NCI-H1092 (cell line): ENCODE measurements at places on chromosomes 7 and 10.

DNA sequence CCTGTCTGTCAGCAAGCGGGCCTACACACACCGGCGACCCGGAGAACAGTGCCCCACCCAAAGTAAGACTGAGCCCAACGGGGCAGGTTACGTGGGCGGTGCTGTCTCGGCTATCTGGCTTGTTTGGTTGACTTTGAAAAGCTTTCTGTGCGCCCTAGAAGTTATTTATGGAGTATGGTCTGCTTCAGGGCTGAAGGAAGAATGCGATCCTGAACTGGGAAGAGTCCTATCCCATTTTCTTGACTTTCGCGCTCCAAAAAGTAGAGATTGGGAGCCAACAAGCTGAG lies 1.5 kb downstream of the INA start:
- DNase-seq, result no peak

DNA sequence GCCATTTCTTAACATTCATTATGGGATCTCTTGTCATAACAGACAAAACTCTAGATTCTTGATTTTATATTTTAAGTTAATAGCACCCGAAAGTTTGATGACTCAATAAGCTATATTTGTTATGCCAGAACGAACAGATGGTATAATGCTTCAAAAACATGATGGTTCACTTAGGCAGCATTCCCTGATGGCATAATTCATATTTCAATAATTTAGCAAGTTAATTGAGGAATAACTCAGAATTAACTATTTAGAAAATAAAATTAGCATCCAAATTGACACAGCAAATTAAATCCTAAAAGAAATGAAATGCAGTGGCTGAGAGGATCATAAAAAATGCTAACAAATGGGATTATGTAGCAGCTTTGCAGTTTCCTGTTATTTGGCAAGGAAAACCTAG lies 260.8 kb upstream of the MBL2 start:
- DNase-seq, result no peak

GRCh38 chr7:38276096-38276877 lies 2.9 kb upstream of the TARP start:
- DNase-seq, result no peak

GRCh38 chr7:116331020-116331419 lies 120.7 kb downstream of the TES start:
- no peak for DNase-seq

DNA sequence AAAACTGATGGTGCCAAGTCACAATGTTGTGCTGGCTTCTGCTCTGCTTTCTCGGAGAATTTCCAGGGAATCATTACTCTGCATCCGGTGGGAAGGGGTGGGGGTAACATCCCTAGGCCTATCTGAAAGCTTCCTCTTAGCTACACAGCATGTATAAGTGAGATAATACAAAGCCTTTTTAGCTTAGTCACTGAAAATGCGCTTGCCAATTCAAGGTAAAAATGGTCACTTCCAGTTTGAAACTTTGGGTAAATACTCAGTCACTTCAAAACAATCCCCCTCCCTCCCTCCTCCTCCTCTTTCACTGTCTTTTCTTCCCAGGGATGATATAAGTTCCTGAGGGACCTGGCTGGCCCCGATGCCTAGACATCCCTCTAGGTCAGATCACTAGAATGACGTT lies 57.3 kb upstream of the APBB1IP start:
- DNase-seq, result no peak

GRCh38 chr7:2248984-2249694 lies 7.1 kb downstream of the NUDT1 start:
- no peak for DNase-seq

GRCh38 chr10:33133557-33133956 lies 175.5 kb upstream of the ITGB1 start:
- DNase-seq, result no peak

GRCh38 chr10:53111529-53111928 lies 338.9 kb upstream of the MBL2 start:
- DNase-seq, result no peak

GRCh38 chr10:10826125-10826524 lies 191.5 kb upstream of the CELF2 start:
- DNase-seq, result no peak

GRCh38 chr7:127447326-127447945 lies 54.9 kb upstream of the ZNF800 start:
- DNase-seq, result peak; percentile 29

DNA sequence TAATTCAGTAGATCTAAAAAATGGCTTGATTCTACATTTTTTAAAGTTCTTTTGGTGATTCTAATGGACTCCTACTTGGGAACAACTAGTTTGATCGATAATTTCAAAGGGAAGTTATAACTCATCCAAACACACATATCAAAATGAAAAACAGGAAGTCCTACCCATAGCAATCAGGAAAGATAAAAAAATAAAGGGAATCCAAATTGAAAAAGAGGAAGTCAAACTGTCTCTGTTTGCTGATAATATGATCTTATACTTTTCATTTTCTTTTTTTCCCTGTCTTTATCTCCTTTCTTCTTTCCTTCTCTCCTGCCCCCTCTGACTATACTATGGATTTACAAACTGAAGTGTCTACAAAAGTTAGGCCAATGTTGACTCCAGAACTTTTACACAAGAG lies 118.8 kb downstream of the IQUB start:
- no peak for DNase-seq

- DNase-seq, result no peak
Observed at GRCh38 chr7:41975849-41976248, 261.2 kb downstream of the GLI3 start.

DNA sequence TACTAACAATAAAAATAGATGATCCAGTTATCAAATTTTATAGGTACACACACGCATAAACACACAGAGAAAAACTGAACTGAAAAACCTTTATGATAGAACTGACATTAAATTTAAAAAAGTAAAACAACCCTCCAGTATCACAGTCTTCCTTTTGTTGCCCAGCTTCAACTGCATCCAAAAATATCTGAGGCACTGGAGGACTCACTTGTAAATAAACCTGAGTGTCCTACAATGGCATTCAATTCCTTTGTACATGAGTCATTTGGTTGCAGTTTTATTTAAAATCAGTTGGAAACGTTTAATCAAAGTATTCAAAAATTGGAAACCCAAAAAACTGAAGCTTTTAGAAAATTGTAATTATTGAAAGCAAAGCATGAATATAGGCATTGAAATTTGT lies 265.2 kb upstream of the CSTF2T start:
- no peak for DNase-seq

- DNase-seq, result no peak
Observed at GRCh38 chr7:111529507-111530355, 32.6 kb downstream of the IMMP2L start.

DNA sequence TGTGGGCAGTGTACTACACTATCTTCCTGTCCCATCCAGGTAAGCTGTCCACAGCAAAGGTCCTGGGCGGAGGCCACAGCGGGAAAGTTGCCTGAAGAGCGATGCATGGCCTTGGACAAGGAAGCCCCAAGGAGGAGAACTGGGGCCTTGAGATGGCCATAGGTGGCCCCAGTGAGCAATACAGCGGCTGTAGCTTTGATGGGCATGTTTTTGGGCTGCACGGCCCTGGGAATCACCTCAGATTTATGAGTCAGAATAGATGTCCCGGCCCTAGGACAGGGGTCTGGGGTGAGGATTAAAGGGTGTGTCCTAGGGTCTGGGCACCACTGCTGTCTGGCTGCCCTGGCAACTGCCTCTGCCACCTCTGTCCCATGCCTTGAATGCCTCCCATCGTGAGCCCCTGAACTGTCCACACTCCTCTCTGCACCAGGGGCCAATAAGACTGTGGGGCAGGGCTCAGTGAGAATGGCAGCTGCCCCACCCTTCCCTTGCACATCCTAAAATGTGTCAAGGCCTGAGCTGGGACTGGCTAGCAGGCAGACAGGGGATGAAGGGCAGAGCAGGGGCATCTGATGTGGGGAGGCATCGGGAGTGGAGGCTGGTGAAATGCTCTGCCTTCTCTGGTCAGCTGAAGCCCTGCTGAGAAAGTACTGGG lies 9.4 kb upstream of the IRF5 start:
- DNase-seq, result no peak

DNA sequence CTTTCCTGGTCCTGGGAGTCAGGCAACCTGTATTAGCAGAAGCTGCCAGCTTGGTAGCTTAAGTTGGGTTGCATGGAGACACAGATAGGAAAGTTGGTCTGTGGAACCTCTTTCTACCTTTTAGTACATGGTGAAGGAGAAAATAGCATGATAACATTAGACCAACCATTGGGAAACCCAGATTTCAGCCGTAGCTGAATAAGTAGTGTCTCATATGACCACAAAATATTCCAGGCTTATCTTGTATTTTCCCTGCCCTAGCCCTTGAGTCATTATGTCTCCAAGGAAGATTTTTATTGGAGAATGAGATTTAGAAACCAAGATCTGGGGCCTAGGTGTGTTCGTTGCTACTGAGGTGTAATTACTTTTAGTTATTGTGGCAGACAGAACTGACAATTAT lies 67.2 kb downstream of the CCSER2 start:
- DNase-seq, result no peak

DNA sequence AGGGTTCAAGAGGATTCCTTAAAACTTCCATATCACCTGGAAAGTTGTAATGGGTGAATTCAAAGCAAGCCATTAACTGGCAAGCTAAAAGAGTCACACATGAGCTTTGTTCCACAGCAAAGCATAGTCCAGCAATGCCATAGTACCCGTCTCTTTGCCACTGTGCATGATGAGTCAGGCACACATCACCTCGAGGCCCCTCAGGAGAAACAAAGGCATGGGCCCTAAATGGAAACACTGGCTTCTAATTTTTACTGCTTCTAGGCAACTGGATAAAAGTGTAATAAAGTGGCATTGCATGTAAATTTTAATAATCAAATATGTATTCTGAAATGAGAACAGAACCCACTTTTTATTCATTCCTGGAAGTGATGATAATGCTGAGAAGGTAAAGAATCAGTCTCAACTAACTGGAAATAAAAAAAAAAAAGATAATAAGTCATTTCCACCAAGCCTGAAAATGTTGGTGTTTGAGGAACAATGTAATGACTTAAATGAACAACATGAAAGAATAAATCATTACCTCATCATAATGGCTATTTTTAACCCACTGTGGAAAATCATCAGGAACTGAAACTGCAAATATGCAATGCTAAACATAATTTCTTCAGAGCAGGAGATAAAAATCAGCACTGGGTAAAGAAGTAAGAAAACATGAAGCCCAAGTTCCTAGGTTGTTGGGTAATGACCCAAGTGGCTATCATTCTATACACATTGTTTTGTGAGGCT lies 104.9 kb downstream of the CDK6 start:
- DNase-seq, result no peak

- DNase-seq, result no peak
Observed at GRCh38 chr7:151403764-151404163, 6.1 kb downstream of the WDR86 start.

DNA sequence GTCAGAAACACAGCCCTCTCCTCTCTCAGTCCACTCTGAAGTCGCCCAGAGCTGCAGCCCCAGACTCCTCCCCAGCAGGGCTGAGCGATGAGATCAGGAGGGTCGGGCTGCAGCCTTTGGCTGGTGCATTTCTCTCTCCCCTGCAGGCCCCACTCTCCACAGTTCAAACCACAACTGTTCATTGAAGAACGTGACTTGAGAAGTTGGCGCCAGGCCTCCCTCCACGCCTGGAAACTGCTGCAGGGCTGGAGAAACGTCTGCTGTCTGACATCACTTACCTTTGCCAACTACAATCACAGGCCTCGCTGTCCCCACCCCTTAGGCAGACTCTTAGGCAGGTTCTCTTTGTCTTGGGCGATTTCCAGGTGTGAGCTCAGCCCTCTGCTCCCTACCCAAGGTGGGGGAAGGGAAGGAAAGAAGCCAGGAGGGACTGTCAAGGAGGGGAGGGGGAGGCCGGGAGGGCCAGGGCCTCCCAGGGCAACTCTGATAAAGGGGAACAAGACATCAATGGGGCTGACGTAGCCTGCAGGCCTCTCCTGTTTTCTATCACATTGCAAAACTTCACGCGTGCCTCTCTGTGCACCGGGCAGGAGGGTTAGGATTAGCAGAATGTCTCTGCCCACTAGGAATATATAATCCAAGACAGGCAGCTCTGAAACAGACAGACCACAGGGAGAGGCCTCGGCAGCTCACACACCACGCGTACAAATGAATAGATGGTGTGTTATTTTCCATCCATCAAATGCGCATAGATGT lies 32.7 kb downstream of the CALML5 start:
- DNase-seq, result peak; percentile 39

DNA sequence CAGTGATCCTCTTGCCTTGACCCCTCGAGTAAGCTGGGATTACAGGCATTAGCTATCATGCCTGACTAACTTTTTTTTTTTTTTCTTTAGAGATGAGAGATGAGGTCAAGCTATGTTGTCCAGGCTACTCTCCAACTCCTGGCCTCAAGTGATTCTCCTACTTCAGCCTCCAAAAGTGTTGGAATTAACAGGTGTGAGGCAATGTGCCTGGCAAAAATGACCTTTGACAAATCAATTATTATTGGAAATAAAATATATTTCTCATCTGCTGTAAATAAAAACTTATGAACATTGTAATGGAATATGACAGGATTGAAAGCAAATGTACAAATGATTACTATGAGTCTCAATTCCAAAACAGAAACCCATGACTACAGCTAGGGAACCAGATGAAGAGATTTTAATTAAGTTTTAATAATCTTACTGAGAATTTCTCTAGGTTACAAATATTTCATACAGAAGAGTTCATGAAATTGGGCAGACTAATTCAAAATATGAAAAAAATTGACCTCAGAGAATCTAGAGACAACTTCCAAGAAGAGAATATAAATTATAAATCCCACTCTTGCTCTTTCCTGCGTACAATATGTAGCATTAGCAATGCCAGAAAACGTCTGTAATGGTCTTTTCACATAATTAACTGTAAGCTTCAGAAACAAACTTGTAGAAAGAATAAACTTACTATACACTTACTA lies 414.7 kb downstream of the DGKB start:
- no peak for DNase-seq

GRCh38 chr7:149633976-149634945 lies 136.7 kb upstream of the ZNF746 start:
- DNase-seq, result no peak

DNA sequence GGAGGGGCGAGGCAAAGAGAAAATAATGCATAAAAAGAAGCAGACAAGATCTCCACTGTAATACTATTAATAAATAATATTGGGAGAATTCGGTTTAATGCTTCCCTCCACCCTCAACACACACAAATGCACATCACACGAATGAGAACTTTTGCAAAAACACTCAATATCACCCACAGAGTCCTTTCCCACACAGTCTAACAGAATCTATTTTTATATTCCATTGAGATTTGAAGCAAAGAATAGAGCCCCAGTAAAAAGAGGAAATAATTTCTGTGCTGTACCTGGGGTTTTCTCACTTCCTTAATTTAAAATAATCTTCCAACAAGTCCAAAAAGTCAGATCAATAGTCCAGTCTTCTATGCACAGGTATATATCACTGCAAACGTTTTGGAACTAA lies 17.0 kb downstream of the PIK3AP1 start:
- no peak for DNase-seq

DNA sequence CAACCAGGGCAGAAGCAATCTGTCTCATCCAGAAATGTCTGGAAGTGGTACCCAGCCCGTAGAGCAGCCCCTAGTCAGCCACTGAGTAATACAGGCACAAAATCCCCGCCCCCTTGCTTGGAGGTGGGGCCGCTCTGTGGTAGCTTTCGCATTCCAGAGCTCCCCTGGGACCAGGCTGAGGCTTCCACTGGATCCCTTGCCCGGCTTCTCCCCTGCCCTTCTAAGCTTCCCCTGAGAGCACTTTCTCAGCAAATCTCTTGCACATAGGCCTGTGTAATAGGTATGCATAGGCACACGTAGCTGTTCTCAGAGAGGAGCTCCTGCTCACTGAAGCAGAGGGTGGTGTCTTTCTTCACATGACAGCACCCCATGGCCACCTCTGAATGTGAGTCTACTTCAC lies 144.2 kb downstream of the BMS1 start:
- DNase-seq, result no peak

- no peak for DNase-seq
Observed at GRCh38 chr7:125561006-125561405, 631.4 kb upstream of the POT1 start.
